ENCODE measurements at places on chromosomes 2 and 18.
A peak's percentile ranks its signal among the peaks of the same experiment; 100 is the strongest.

DNA sequence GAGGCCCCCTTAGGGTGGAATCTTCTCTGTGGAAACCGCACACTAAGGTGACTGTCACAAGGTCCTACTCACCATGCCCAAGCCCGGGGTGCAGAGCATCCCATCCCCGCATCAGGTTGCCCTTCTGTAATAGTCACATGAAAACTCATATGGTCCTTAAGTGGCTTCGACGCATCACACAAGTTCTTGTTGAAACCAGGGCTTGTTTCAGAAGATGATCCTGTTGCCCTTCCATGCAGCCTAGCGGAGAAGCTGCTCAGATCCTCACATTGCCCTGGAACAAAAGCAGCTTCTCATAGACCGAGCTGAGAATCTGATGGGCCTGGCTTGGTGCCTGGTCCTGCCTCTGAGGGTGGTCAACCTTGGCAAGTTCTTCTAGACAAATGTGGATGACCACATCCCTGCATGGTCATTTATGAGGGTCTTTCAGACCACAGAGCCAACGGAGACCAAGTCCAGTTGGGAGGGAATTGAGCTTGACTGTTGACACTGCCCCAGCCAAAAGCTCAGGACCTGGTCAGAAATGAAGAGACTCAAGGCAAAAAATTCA is 54.1 kb downstream of the PDCL3 start:
- no peak for DNase-seq

DNA sequence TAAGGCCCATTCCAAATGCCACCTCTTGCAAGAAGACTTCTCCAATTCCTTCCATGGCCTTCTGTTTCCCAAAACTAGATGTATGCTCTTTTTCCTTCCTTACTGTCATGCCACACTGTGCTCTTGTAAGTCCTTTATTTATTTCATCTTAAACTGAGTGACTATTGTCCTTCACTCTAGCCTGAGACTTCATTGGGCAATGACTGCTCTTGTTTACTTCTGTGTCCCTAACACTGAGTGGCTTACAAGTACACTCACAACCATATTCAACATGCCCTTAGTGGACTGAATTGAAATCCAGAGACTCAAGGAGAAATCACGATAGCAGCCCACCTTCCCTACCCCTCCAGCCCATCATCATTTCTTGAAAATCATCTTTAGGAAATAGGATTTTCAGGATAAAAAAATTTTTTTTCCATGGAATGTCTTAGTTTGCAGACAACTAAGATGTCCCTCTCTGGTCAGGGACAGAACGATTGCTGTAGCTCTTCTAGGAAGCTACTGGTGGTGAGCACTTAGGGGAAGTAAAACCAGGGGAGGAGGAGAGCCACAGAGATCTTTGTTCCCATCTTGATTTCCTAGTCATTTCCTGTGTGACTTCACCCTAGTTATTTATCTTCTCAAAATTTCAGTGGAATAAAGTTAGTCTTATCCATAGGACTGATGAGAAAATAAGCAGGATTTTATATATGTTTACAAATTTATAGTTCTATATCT is 80.7 kb downstream of the CYRIA start:
- no peak for DNase-seq

- no peak for DNase-seq
Observed at GRCh38 chr2:218780851-218781690, 876 bp upstream of the CYP27A1 start.

DNA sequence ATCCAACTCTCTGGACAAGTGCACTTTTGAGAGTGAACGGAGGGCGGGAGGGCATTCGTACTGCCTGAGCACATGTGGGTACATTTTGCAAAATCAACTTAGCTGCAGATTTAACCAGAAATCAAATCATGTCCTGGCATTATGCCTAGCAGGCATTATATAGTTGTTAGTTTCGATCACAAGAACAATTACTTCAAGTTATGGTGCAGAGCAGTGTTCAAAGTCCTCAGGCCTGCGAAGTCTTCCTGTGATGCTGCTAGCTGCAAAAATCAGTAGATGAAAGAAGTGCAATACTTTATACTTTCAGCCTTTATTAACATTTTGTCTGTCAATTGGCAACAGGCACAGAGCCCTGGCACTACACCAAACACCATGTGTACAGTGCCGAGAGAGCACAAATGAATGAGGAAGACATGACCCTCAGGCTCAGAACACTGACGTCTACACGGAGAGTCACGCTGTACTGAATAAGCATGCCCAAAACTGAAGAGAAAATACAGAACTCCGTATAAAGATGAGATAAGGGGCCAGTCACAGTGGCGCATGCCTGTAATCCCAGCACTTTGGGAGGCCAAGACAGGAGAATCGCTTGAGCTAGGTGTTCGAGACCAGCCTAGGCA is 92.1 kb upstream of the CREB1 start:
- DNase-seq, result no peak

- no peak for DNase-seq
Observed at GRCh38 chr18:53458944-53459580, 765.4 kb downstream of the MBD2 start.

DNA sequence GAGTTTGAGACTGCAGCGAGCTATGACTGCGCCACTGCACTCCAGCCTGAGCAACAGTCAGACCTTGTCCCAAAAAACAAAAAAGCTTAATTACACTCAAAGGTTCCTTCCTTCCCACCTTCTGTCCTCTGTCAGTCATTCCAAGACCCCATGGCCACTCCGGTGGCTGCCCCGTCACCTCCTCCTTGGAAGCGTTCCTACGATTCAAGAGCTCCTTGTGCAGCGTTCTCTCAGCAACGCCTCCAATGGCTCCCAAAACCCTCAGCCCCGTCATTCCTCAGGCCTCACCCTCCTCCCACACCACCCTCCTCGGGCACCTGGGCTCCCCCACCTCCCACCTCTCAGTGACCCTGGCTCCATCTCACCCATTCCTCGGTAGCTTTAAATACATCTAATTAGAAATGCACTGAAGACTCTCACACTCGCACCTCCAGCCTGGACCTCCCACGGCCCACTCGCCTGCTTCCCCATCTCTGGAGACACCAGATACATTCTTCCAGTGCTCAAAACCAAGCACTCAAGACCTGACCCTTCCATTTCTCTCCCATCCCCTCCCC is 8.0 kb downstream of the PASK start:
- DNase-seq, result no peak

- no peak for DNase-seq
Observed at GRCh38 chr18:80076379-80076778, 32.7 kb upstream of the ADNP2 start.

GRCh38 chr2:64213532-64214275 is 69.5 kb upstream of the PELI1 start:
- DNase-seq, result no peak

GRCh38 chr2:108297436-108298141 is 8.9 kb downstream of the SULT1C2 start:
- no peak for DNase-seq

DNA sequence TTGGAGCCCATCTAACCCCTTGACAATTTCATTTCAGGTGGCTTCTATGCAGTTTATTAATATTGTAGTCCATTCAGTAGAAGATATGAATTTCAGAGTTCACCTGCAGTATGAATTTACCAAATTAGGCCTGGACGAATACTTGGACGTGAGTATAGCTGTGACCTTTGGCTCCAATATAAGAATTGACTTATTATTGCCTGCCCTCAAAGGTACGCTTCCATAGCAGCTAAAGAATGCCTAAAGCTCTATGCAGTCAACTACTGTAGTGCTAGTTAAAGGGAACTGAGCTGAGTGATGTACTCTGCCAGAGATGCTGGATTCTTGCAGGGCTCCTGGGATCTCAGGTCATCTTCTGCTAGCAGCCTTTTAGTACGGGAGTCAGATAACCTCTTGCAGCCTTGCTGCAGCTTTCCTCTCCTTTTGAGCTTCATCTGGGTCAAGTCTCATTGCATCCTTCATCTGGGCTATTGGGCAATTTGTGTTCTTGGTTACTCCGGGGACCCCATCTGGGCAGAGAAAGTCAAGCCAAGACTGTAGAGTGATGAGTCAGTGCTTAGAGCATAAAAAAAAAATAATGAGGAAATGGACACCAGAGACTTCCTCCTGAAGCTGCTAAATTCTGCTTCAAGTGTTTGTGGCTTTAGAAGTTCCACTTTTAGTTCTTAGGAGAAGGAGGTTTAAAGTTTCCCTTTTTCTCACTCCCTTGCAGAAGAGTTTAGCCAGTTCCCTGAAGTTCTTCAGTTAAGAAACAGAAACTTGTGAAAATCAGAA is 105.6 kb downstream of the PRPF40A start:
- peak; percentile 8 for DNase-seq

DNA sequence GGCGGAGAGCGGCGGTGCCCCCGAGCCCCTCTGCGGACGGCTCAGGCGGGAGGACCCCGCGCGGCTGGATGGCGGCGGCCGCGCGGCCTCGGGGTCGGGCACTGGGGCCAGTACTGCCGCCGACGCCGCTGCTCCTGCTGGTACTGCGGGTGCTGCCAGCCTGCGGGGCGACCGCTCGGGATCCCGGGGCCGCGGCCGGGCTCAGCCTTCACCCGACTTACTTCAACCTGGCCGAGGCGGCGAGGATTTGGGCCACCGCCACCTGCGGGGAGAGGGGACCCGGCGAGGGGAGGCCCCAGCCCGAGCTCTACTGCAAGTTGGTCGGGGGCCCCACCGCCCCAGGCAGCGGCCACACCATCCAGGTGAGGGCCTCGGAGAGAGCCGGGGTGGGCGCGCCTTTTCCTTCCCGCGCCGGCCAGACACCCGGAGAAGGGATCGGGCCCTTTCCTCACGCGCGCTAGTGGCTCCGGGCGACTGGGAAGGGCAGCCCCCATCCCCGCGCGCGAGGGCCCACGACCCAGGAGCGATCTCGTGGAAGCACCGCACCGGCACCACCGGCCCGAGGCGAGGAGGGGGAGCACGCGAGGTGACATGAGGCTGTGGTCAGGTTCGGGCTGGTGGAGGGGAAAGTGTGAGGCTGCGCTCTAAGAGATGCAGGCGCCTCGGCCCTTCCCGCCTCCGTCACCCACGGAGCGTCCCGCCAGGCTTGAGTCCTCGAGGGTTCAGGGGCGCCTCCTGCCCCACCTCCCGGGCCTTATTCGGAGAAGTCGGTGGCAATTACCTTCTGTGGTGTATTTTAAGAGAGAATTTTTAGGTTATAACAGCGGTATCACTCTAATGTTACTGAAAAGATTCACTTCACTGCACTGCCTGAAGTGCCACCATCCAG is 607 bp downstream of the LAMA3 start:
- no peak for DNase-seq

- DNase-seq, result no peak
Observed at GRCh38 chr2:130884503-130884902, 47.8 kb downstream of the ARHGEF4 start.

DNA sequence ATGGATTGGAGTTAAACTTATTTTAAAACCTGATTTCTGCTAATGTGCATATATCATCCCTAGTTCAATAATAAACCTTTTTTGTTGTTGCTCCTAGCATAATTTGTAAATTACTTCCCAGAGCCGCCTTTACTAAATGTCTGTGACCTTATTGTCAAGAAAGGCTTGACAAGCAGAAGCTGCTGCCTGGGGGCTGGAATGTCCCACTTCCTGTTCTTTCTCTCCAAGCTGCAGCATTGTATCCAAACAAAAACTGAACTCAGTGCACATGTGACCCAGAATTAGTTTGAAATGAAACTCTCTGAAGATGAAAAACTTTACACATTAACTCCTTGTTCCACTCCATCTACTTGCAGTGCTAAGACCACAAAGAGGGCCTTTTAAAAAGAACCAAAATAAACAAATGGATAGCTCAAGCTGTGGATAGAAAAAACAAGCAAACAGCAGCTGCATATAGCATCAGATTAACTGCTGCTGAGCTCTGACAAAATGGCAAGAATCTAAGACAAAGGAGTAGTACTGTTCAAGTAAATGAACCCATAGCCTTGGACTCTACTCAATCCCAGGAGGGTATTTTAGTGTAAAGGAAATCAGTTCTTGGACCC is 99.8 kb upstream of the NEUROD1 start:
- DNase-seq, result no peak

GRCh38 chr2:73176205-73176880 is 26.0 kb upstream of the NOTO start:
- DNase-seq, result no peak

GRCh38 chr2:133163111-133163510 is 405.2 kb downstream of the NCKAP5 start:
- DNase-seq, result no peak

DNA sequence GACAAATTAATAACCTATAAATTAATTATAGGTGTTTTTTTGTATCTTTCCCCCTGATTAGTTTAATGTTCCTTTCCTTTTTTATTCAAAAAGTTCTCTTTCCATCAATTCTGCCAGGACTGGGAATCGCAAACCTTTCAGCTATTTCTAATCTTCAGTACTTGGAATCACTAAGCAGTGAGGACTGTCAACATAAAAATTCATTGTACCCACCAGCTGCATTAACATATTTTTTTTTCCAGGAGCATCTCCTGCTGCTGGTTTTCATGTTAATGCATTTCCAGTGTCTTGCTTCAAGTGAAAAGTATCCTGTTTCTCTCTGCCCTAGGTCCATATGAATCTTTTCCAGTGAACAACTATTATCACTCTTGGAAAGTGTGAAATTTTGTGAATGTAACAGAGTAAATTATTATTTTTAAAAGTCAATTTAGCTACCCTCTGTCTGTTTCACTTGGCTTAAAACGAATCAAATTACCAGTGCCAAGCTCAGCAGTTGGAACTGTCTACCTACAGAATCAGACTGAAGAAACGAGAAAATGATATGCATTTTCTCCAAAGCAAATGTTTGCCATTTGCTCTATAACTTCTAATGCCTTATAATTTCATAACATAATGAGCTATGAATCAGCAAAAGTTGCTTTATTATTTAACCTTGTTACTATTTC is 804.4 kb downstream of the EPHA4 start:
- no peak for DNase-seq

GRCh38 chr2:181639686-181640085 is 17.2 kb downstream of the CERKL start:
- no peak for DNase-seq

- no peak for DNase-seq
Observed at GRCh38 chr2:23791030-23791429, 135.9 kb downstream of the ATAD2B start.

- no peak for DNase-seq
Observed at GRCh38 chr2:6854416-6854815, 11.3 kb downstream of the CMPK2 start.

GRCh38 chr18:8359076-8359475 is 250.2 kb upstream of the RAB12 start:
- DNase-seq, result no peak

DNA sequence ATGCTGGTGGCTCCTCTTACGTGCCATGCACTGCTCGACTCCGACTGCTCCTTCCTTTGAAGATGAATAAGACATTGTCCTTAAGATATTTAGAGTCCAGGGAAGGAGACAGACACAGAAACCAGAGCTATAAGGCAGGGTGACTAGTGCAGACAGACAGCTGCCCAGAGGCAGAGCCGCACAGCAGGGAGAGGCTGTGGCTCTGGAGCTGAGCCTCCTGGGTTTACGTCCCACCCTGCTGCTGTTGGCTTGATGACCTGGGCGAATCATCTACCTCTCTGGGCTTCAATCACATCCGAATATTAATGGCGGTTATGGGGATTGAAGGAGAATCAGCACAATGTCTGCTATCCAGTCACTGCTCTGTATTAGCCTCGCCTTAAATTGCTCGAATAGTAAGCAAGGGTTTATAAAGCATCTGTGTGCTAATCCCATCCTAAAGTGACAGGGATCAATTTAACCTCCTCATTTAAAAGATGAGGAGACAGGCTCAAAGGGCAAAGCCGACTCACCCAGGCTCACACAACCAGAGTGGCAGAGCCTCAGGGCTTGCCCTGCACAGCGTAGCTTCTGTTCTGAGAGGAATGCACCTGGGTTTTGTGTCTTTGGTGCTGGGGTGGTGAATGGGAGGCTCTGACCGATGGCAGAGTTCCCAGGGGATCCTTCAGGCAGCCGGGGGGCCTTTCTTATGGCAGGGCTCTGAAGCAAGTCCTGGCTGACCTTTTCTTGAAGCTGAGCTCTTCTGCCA is 284.1 kb downstream of the MYCN start:
- DNase-seq, result no peak

- no peak for DNase-seq
Observed at GRCh38 chr2:159561242-159561641, 55.1 kb downstream of the BAZ2B start.

Measured in CD4-positive, alpha-beta T cell treated with Interleukin-12 subunit alpha and Interleukin-12 subunit beta, for 1 hour (primary cell).